Left ventricle myocardium superior (tissue), 1 donor: ENCODE measurements at places on chromosomes 4 and X. TPM values are rescaled to one million over a fixed set of nuclear protein-coding genes. Genes with fewer than 3 reads are reported as not detected.
A peak's percentile ranks its signal among the peaks of the same experiment; 100 is the strongest.

GRCh38 chrX:11770320-11770719, 12.3 kb downstream of the MSL3 start:
- no peak for DNase-seq

- DNase-seq, result no peak
These were observed 6.1 kb downstream of the TMA16 start for GRCh38 chr4:163500586-163500985.

DNA sequence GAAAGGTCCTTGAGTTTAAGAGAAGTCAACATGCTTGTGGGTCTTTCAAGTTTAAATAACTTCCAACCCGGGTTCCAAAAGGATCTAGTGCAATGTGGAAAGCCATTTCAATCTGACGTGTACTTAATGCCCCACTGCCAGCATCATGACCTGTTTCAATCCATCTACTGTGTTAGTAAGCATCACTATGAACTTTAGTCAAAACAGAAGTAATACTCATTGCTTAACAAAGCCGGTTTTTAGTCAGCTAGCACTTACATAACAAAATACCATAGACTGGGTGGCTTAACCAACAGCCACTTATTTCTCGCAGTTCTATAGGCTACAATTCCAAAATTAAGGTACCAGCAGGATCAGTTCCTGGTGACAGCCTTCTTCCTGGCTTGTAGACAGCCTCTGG, 677.5 kb downstream of the DMD start:
- no peak for DNase-seq

Gene MAGEA4
- not detected for total RNA-seq

GRCh38 chr4:72843466-72843865, 226.1 kb downstream of the COX18 start:
- no peak for DNase-seq

Gene DRD5
- total RNA-seq, result not detected

Gene CYLC1
- total RNA-seq, result not detected

Gene TMEM31
- total RNA-seq, result not detected

Gene ETNPPL
- total RNA-seq, result 18.8 TPM

DNA sequence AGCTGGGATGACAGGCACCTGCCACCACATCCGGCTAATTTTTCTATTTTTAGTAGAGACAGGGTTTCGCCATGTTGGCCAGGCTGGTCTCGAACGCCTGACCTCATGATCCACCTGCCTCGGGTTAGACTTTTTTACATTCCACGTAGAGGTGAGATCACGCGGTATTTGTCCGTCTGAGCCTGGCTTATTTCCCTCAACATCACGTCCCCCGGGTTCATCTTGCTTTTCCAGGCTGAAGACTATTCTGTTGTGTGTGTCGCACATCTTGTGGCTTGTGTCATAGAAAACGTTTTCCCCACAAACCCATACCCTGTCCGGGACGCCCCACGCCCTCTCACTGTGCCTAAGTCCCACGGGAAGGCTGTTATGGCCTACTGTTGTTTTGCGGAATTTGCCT, 185.3 kb downstream of the CRLF2 start:
- no peak for DNase-seq

Gene GABRQ
- not detected for total RNA-seq

DNA sequence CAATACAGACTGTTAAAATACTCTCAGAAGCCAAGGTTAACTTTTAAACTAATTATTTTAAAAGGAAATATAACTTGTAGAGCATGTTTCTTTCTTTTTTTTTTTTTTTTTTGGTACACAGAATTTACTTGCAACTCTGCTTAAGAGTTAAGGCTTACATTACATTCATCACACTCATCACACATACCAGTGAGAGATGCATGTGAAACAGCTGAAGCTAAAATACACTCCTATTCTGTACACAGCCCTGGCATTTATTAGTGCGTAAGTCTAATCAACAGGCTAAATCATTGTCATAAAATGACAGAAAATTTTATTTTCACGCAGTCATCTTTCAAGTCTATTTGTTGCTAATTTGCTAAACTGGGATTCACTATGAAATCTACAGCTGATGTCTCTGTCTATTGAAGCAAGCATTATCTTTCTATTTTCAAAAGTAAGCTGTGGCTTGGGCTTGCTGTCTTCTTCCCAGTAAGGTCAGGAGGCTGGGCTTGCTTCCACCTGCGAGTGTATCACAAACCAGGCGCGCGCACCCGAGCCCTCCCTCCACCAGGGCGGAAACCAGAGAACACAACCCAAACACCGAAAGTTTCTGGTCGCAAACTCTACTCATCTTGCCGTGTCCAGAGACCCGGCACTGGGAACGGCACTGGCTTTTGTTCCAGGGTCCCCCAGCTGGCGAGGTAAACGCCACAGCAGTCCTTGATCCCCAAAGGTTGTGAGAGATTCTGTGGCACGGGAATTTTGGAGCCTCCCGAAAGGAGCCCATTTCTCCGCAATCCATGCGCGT, 3.9 kb downstream of the MAML3 start:
- peak; percentile 83 for DNase-seq

- DNase-seq, result no peak
These were observed 543.0 kb downstream of the SPRY1 start for GRCh38 chr4:123939621-123940020.

DNA sequence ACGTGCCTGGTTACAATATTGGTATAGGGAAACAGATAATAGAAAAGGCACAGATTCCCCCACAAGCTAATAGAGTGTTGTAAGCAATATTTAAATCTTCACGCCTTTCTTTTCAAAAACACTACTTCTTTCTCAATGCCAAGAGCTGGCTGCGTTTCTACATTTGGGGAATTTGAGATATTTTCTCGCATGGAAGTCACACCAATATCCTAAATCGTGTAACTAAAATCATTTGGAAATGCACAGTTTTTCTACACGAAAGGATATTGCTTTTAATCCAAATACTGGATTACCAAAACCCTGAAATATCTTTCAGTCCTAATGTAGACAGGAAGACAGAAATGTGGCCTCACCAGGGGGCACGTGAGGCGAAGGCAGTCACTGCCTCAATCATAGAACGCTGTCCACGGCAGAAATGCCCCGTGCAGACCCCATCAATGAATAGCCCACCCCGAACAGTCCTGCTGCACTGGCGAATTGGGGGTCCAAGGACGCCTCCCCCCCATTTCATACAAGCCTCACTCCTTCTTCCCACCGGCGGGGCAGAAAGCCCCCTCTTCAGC, 106.6 kb downstream of the NSUN7 start:
- DNase-seq, result no peak

Gene TRPC3
- total RNA-seq, result 0.25 TPM

DNA sequence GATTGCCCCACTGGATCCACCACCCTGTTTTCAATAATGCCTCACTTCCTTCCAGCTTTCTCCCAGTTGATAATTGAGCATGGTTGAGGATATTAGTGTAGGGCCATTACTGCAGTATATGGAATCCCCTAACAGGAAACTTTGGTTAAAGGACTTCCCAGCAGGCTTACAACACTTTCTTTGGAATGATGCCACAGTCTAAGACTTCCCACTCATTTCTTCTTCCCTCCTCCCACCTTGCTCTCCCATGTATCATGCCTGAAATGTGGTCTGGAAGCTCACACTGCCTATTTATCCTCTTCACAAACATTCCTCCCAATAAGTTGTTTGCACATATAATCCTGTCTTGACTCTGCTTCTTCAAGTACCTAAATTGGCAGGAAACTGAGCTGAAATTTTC, 863.3 kb downstream of the CENPC start:
- no peak for DNase-seq

Gene MAGEC3
- not detected for total RNA-seq

Gene RAB33A
- total RNA-seq, result 0.59 TPM

DNA sequence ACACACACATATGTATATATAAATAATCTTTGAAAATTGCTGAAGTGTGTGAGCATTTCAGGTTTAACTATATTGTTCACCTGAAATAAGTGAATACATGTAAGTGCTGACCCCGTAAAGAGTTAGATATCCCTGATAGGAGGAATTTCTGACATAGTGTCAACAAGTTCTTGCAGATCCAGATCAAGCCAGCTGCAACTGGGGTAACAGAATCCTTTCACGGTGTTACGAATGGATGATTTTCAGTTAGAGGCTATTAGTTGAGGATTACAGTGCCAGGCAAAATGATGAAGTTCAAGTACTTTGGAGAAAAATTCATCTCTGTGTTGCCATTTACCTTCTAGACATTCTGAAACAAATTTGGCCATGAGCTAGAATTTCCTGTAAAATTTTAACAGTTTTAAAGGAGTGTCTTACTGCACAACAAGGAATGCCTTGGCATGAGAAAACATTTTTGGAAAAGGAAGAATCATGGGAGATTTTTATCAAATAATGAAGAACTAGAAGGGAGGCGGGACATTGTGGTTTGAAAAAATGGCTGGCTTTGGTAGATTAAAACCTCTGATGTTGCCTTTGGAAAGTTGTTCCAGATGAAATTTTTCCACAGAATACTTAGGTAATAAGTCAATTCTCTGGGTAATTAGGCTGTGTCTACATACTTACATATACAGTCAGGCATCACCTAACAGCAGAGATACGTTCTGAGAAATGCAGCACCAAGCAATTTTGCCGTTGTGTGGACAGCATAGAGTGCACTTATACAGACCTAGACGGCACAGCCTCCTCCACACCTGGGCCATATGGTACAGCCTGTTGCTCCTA, 84.4 kb upstream of the FAT1 start:
- DNase-seq, result no peak

GRCh38 chrX:107571296-107571998, 56.9 kb upstream of the PRPS1 start:
- DNase-seq, result no peak

DNA sequence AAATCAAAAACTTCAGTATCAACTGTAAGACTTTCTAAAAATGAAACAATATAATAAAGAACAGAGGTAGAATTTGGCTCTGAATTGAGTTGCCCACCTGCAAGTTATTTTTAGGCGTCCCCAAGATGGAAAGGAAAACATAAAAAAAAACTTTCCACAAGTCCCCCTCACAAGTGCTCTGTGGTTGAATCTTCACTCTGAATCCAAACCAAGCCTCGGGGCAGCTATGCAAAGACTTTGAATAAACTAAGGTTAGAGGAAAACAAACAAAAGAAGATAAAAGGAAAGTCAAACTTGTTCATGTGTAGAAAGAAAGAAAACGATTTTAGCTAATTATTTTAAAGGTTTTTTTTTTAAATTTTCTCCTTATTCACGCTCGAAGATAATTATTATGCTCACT, 372.4 kb upstream of the SLIT2 start:
- DNase-seq, result no peak

Gene ZMAT1
- 4.5 TPM for total RNA-seq

DNA sequence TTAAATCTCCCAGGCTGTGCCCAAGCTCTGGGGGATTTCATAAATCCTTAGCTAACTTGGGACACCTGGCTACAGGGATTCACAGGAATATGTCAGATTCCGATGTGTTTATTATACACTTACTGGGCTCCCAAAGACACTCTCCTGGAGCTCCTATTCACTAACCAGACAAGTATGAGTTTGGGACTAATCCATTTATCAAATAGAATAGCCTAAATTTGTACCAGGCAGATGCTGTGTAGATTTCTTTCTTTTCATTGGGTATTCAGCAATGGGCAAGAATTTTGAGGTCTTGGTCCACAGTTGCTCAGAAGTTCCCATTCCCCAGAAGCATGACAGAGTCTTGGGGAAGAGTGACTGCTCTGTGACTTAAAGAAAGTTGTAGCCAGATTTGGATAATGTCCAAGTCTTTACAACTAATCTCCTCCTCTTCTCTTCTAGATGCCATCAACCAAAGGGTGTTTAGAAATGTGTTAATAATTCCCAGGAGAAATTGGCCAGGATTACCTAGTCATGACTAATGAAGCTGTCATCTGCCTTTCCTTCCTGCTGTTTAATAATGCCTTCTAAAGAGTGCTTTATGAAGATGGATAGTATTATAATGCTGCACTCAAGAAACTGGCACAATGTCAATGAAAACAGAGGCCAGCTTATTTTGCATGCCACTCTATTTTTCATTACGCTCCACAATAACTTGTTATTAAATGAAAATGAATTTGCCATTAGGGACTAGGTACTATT, 120.9 kb downstream of the CHIC2 start:
- no peak for DNase-seq

Gene MAGEA2B
- total RNA-seq, result not detected

- no peak for DNase-seq
These were observed 15.4 kb upstream of the MAGED1 start for GRCh38 chrX:51878056-51878455.

Gene S100G
- total RNA-seq, result not detected

Gene CSAG1
- total RNA-seq, result not detected

- peak; percentile 37 for DNase-seq
These were observed 2.9 kb downstream of the ATP6AP1 start for GRCh38 chrX:154431341-154431740.
